NCI-H446 treated with DMSO at 0.1 percent for 48 hours (cell line): ENCODE measurements at places on chromosomes 11 and 22.

- peak; percentile 76 for DNase-seq
These were observed at the start of gene YDJC for GRCh38 chr22:21629255-21630149. Gene YDJC, minus strand, starts transcription at chr22:21630022. Its CDS starts 8 bp downstream, at chr22:21630014.

GRCh38 chr11:76854709-76855108 is 6.0 kb upstream of the ACER3 start:
- DNase-seq = no peak

- no peak for DNase-seq
These were observed 21.1 kb downstream of the TSPAN18 start for GRCh38 chr11:44747836-44748235.

GRCh38 chr11:19759389-19759788 is 46.8 kb downstream of the NAV2 start:
- no peak for DNase-seq

DNA sequence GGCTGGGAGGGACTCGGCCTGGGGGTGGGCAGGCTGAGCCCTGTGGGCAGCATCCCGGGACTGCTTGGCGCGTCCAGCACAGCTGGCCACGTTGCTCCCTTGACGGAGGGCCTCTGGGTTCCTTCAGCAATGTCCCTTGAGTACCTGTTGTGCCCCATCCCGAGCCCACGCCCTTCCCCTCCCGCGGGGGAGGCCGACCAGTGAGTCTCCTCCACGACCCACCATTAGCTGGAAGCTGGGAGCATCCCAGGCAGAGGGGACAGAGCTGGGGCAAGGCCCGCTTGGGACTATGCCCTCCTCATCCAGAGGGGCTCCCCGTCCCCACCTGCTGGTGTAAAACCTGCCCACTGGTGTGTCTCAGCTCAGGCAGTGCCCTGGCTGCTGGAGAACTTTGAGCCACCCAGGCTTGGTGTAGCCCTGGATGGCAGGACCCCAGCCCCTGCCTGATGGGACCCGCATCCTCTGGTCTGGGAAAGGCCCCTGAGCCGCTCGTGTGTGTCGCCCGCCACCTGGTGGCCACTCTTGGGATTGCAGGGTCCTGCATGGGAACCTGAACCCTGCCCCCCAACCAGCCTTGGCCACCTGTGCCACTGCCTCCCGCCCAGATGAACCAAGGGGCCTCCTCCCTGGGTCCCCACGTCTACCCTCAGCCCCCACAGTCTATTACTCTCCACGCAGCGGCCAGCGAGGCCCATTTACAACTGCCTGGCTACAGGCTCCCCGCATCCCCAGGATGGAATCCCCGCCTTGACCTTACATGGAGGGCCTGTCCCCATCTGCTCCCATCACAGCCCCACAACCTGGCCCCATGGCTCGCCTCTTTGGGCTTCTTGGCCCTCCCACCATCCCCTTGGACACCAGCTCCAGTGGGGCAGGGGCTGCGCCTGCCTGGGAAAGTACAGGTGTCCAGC is 16.6 kb upstream of the ARHGAP8 start:
- no peak for DNase-seq
